ENCODE measurements at places on chromosomes 3 and 15.

- no peak for DNase-seq
These were observed 205.5 kb upstream of the NSMCE3 start for GRCh38 chr15:29475096-29475495.

- no peak for DNase-seq
These were observed 28.5 kb downstream of the ACKR4 start for GRCh38 chr3:132625613-132626012.

DNA sequence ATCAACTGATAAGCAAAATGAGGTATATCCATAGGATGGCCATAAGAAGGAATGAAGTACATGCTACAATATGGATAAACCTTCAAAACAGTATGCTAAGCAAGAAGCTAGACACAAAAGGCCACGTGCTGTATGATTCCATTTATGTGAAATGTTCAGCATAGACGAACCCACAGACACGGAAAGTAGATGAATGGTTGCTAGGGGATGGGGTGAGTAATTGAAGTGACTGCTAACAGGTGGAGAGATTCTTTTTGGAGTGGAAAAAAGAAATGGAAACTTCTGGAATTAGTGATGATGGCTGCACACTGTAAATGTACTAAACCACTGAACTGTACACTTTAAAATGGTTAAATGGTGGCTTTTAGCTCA lies 630 bp upstream of the EFCAB12 start:
- no peak for DNase-seq

- no peak for DNase-seq
These were observed 25.6 kb downstream of the SQOR start for GRCh38 chr15:45660231-45660979.

DNA sequence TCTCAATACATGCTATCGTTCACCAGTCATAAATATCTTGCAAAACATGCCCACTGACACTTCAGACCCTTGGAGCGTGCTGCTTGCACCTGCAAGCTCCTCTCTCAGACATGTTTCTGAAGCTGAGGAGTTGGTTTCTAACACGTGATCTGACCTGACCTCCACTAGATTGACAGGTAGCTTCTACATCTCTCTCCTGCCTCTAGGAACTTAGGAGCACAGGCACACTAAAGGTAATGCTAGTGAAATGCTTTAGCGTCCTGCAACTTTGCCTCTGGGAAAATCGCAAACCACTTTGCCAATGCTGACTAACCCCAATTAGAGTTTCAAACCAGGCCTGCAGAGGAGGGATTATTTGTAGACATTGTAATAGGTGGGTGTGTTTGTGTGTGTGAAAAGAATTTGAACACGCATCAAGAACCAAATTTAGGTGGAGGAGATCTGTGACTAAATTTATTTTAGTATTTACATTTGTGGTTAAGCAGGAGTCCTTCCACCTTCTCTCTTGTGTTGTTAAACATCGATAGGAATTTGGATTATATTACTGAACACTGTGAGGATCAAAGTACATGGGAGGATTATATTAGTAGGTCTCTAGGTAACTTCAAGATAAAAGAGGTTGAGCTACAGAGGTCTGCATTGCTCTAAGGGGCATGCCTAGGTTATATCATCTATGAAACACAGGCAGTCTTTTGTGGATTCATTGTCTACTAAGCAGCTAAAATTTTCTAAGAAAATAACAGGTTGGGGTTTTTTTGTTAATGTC lies 86.7 kb upstream of the ZBED2 start:
- DNase-seq, result no peak

DNA sequence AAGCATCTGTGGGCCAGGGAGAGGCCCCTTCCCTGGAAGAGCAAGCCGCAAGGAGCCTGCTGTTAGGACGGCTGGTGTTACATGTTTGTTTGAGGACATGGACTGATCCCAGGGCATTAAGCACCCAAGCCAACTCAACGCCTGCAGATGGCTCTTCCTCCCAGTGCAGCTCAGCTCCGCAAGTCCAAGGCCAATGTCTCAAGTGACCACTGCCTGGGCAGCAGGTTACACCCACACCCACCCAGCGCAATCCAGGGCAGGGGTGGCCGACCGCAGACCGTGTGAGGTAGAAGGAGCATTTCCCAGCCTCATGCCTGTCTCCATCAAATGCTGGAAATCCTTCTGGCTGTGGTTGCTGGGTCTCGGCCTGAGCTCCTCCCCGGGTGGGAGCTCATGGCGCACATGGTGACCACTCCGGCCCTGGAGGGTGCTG lies 14.5 kb downstream of the GP5 start:
- DNase-seq, result no peak

DNA sequence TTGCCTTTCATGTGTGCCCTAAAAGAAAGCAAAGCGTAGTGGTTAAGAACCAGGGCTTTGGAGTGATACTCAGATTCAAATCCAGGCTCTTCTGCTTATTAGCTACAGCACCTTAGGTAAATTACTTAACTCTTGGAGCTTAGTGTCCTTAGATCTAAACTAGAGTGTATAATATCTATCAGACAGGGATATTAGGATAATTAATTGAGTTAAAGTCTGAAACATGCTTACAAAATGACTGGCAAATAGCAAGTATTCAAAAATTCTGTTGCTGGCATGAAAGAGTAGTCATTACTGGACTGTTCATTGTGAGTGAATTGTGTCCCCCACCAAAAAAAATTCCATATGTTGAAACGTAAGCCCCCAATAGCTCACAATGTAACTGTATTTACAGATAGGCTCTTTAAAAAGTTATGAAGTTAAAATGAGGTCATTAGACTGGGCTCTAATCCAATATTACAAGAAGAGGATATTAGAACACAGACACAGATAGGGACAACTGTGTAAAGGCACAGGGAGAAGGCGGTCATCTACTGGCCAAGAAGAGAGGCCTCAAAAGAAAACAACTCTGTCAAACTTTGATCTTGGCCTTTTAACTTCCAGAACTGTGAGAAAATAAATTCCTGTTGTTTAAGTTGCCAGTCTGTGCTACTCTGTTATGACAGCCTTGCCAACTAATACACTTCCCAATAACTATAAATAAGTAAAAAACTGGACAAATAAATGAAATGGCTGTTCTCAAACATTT lies 60.4 kb upstream of the LRRC3B start:
- DNase-seq, result no peak

DNA sequence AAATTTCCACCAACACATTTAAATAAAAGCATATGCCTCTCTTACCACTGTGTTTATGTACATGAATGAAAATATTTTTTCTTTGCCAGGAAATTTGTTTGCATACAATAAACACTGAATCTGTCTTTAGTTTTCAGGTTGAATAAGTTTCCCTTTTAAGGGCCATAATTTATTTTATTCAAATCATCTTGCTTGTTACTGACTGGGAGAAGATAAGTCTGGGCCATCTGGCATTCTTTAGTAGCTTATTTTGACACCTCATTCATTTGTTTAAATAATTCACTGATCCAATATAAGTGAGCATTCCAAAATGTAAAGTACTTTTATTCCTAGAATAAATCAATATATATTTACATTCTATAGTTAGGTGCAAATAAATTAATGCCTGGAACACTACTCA lies 1001.3 kb downstream of the PLOD2 start:
- peak; percentile 24 for DNase-seq
